ENCODE measurements at places on chromosomes 6 and 20.
A peak's percentile ranks its signal among the peaks of the same experiment; 100 is the strongest.

GRCh38 chr6:14017626-14018475, 93.1 kb downstream of the RNF182 start:
- no peak for DNase-seq

- DNase-seq, result no peak
These were observed at the start of gene LAMA4 for GRCh38 chr6:112253841-112254816. Gene LAMA4 (minus strand): TSS chr6:112254567. CDS start chr6:112254150, 417 bp downstream.

DNA sequence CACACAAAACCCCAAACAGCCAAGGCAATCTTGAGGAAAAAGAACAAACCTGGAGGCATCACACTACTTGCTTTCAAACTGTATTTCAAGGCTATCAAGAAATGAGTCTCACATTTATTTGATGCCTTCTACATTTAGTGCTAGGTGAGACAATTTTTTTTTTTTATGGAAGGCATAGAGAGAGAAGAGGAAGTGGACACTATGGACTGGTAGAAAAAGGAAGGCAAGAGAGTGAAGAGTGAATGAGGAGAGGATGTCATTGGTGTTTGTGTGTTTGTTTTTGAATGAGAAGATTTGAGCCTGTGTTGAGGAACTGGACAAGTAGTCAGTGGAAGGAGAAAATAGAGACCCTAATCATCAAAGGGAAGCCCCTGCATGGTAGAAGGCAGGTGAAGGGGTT, 182.0 kb upstream of the JAG1 start:
- DNase-seq, result no peak

GRCh38 chr6:139977887-139978332, 603.5 kb upstream of the CITED2 start:
- no peak for DNase-seq

DNA sequence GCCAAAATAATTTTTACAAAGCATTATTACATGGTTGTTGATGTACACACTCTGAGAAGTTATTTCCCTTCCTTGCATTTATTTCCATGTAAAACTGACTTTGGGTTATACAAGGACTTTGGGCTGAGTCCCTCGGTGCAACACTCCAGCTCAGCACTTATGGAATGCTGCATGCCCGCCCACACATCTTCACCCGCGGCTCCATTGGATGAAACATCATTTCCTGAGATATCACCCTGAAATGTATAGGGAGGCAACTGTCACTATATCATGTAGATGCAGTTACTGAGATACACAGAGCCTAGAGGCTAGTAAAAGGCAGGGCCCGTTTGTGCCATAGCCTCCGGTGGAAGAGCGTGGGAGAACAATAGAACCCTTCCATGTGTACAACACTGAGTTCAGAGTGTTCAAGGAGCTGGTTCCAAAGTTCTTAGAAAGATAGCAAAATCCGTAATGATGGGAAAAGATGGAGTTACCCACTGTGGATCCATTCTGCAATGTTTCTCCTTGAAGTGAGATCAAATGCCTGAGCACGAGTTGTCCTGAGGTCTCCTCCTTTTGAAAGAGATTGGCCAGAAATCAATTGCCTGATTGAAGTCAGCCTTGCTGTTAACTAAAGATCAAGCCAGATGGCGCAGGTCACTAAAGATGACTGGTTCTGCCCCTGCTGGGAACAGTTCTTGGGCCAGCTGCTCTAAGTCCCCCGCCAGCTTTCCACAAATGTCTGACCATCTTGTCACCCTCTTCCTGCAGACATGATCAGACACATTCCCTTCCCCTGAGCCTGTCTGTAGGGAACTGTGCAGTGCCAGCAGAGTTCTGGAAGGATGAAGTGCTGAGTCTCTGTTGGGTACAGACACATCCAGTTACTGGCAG, 100.9 kb upstream of the IYD start:
- DNase-seq, result no peak

DNA sequence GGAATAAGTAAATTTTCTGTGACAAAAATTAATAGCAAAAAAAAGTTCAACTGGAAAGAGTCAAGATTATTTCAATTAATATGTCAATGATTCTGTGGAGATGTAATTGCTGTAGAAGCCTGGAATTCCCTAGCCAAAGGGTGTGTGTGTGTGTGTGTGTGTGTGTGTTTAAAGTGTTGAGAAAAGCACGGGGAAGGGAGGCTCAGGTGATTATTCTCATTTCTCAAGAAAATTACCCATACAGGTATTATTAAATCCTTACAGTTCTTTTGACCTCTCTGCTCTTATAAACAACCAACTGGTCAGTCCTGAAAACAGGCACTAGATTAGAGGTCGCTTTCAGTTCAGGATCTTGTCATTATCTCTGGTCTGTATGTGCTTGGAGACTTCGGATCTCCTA, 129.3 kb upstream of the SASH1 start:
- DNase-seq, result no peak

DNA sequence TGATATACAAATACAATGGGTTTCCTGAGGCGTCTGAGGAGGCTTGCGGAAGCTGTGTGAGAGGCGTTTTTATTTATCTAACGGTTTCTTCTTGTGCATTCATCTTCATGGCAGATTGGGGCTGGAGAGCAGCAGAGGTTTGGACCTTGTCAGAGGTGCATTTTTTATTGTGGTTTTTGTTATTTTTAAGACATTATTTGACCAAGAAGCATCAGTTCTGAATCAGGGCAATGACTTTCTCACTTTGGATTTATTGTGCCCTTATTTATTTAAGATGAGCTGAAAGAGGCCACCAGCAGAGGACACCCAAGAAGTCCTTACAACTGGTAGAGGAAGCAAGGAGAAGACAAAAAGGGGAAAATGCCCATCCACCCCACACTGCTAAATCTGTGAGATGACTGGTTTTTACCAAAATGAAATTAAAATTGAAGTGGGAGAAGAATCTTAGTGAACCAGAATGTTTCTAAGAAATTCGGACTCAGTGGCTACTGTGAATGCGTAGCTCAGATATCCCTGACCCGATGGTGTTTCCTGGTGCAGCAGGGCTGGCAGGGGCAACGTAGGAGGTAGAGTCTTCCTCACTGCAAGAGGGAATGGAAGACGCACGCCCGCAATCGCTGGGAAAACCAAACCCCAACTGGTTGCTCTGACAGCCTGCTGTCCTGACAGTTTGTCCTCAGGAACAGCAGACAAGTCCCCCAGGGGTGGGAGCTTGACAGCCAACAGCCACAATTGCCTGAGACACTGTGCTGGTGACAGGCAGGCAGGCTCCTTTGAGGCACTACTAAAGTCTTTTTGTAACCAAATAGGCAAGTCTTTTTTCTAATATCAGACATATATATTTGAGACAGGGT, 14.2 kb downstream of the PRR18 start:
- no peak for DNase-seq

GRCh38 chr20:4592316-4593148, 129.2 kb upstream of the PRND start:
- peak; percentile 38 for DNase-seq

GRCh38 chr6:44219053-44219814, 2.5 kb downstream of the MYMX start:
- DNase-seq, result no peak

DNA sequence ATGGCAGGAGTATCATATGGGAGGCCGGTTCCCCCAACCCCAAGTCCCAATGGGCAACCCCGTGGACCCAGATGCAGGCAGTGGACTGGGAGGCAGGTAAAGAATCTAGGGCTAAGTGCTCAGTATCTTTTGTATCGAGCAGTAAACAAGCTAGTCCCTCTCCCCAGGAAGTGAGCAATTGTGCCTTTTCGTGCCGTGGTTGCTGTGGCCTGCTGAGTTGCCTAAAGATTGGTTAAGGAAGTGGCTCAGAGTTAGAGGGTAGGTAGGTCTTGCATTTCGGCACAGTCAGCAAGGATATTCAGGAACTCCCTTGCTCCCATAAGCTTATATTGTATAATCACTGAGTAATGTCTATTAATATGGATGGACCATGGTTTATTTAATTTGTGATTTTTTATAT, 1.3 kb upstream of the DNAH8 start:
- no peak for DNase-seq

GRCh38 chr20:57464642-57465211, 60.2 kb downstream of the CTCFL start:
- DNase-seq, result no peak

- DNase-seq, result no peak
These were observed 133.8 kb downstream of the ARID1B start for GRCh38 chr6:156910938-156911337.
